ENCODE measurements at places on chromosomes 7 and 10.
A peak's percentile ranks its signal among the peaks of the same experiment; 100 is the strongest.

GRCh38 chr7:28973591-28973990 lies 15.5 kb upstream of the TRIL start:
- DNase-seq: no peak

DNA sequence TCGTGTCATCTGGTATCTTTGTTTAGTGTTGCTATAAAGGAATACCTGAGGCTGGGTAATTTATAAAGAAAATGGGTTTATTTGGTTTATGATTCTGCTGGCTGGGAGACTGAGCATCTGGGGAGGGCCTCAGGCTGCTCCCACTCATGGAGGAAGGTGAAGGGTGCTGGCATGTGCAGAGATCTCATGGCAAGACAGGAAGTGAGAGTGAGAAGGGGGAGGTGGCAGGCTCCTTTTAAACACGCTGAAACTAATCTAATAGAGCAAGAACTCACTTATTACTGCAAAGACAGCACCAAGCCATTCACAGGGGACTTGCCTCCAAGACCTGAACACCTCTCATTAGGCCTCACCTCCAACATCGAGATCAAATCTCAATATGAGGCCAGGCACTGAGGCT lies 11.3 kb downstream of the OIT3 start:
- no peak for DNase-seq

GRCh38 chr7:15068324-15068723 lies 165.8 kb upstream of the DGKB start:
- no peak for DNase-seq

- DNase-seq: peak; percentile 13
Measured at GRCh38 chr7:106127984-106128780, 16.1 kb upstream of the SYPL1 start.

GRCh38 chr10:105733924-105734323 lies 1092.8 kb downstream of the SORCS3 start:
- DNase-seq: no peak

DNA sequence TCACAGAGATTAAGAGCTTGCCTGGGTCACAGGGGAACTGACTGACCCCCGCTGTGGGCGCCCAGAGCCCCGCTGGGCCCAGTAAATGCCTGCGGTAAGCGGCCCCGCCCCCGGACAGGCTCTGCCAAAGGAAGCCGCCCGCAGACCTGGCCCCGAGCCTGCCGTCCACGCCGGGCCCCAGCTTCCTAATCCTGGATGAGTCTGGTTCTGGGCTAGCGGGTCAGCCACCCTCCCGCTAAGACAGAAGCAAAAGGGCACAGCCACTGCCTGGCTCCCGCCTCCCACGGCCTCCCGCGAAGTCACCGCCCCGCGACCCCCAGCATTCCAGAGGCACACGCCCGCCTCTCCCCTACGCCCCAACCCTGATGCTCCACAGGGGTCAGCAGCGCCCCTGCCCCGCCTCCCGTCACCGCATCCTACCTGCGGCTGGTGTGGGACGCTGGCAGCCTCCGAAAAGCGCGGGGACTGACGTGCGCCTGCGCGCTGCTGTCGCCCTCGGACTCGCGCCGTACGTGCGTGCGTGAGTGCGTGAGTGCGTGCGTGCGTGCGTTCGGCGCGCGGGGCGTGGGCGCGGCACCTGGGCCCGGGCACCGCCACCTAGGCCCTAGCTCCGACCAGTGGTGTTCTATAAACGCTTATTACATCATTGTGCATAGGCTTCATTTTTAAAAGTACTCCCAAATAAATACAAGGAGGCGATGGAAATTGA lies at the start of gene FIGNL1:
Gene FIGNL1 (minus strand): TSS at position 470 of the 709 bp plus-strand sequence. CDS start 3,063 bp downstream, outside the sequence.
- peak; percentile 47 for DNase-seq

DNA sequence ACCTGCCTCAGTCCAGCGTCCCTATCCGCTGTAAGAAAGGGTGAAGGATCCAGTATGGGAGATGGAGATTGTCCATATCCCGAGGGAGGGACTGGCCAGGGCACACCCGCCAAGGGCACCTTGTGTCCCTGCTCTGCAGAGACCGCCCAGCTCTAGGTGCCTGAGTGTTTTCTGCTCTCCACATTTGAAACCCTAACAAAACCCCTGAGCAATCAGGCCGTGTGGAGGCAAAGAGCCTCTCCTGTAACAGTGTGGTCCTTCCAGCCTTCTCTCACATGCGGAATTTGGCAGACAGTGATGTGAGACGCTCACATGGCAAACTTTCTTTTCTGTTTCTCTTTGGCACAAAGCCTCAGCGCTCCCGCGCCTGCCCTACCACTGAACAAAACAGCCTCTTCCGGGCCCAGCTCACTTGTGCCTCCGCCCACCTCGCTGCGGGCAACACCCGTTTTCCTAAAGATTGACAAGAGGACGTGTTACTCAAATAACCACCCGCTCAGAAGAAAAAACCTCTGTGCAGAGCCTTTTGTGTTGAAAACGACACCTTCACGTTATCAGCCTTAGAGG lies 514.8 kb downstream of the DNAJB6 start:
- DNase-seq: no peak

DNA sequence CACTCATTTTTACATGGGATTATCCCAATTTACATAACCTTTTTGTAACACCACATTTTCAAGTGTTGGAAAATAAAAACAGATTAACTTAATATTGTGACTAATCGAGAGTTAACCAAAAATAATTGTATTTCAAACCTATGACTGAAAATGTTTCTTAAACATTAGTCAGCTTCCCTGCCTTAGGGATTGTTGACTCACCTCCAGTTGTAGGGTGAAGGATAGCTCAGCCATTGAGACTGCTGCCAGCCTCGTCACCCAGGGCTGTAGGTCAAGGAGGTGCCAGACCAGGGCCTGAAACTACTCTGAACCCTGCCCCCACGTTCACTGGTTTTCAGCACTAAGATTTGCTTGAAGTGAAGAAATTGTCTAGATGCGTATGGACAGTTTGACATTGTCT lies 351.2 kb downstream of the GFRA1 start:
- peak; percentile 8 for DNase-seq

- DNase-seq: no peak
Measured at GRCh38 chr7:41699516-41699915, 3.4 kb downstream of the INHBA start.

DNA sequence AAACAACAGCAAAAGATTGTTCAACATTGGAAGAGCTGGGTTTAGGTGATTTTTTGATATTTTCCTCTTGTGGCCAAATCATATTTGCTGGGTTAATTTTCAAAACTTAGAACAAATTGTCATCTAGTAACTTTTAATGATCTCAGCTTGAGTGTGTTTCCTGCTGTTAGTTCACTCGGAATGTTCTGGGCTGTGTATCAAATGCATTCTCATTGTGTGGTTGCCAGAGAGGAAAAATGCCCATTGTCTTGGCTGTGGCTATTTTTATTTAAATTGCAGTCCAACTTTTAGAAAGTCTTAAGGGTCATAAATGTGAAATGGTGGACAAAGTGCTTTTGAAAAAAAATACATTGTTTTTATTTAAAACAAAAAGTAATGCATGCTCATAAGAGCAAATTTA lies 542.0 kb downstream of the TNS3 start:
- DNase-seq: peak; percentile 20

DNA sequence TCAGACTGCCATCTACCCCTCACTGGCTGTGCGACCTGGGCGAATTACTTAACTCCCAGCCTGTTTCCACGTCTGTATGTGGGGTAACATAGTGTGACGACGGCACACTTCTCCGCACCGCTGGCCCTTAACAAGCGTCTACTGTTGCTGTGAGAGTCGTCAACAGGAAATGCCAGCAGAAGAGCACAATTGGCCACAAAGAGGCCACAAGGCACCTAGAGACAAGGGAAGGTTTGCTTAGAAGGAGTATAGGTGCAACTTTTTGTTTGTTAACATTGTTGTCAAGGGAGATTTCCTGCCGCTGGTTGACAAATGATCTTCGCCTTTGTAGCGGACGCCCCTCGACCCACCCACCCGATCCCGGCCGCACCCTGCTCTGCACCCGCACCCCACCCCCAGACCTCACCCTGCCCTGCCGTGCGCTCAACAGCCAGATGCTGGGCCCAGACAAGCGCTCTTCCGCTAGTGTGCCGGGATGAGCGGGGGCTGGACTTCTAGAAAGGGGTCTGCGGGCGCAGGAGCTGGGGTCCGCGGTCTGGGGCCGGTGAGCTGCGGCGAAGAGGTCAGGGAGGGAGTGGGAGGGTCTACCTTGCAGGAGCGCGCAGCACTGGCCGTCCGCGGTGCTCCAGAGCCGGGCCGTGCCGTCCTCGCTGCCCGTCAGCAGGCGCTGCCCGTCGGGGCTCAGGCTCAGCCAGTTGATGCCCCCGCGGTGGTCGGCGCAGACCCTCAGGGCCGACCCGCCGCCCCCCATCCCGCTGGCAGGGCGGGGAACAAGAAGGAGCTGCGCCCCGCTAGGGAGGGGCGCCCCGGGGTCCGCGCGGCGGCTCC lies 785 bp downstream of the WDR86 start:
- DNase-seq: peak; percentile 20

DNA sequence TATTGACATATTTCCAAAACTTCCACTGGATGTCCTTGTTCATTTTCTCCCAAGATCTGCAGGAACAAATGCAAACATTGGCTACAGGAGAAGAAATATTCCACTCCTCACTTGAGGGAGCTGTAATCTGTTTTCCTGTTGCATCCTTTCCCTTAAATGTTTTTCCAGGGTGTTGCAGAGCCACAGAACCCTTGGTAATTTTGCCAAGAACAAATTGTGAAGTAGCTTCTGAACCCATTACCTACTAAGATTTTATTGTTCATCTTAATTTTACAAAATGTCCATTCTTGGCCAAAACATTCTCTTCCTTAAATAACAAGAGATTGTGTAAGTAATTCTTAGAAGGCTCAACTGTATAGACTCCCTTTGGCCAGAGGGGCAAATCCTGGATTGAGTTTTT lies 177.0 kb downstream of the GNAT3 start:
- no peak for DNase-seq

DNA sequence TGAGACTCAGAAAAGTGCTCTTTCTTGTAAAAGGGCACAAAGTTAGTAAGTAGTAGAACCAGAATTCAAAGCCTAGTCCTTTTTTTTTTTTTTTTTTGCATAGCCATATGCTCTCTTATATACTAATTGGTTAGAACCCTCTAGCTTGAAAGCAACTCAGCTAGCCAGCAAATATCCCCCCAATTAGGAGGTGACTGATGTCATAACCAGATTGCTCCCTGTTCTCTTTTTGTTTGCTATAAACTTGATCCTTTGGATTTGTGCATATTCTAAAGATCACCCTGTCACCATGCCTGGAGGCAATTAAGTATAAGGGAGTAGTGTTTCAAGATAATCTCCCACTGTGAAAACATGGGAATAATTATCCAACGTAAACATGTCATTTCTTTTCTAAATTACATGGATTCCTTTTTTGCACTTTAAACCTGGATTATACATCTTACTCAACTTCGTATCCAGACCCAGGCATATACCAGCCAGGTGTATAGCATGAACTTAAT lies 963.4 kb downstream of the CNTNAP2 start:
- DNase-seq: no peak

DNA sequence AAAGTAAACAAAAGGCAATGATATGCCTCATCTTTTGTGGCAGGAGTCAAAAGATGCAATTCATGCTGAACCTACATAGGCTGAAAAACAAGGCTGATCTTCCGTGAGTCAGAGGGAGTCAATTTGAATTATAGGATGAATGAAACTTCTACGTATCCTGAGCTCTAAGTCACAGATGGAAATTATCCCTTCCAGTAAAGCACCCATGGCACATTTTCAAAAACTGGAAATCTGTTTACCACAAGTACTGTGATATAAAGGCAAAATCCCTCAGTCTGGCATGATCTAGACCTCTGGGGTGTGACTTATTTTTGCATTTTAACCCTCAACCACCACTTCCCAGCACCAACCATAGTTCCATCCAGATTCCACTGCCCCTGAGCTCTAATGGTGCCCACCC lies 69.6 kb downstream of the NRG3 start:
- no peak for DNase-seq

GRCh38 chr7:116671111-116671510 lies 885 bp upstream of the MET start:
- DNase-seq: peak; percentile 77
